ENCODE measurements at places on chromosomes 11 and 22.

GRCh38 chr11:30585125-30585891, 845 bp downstream of the MPPED2 start:
- DNase-seq, result no peak

DNA sequence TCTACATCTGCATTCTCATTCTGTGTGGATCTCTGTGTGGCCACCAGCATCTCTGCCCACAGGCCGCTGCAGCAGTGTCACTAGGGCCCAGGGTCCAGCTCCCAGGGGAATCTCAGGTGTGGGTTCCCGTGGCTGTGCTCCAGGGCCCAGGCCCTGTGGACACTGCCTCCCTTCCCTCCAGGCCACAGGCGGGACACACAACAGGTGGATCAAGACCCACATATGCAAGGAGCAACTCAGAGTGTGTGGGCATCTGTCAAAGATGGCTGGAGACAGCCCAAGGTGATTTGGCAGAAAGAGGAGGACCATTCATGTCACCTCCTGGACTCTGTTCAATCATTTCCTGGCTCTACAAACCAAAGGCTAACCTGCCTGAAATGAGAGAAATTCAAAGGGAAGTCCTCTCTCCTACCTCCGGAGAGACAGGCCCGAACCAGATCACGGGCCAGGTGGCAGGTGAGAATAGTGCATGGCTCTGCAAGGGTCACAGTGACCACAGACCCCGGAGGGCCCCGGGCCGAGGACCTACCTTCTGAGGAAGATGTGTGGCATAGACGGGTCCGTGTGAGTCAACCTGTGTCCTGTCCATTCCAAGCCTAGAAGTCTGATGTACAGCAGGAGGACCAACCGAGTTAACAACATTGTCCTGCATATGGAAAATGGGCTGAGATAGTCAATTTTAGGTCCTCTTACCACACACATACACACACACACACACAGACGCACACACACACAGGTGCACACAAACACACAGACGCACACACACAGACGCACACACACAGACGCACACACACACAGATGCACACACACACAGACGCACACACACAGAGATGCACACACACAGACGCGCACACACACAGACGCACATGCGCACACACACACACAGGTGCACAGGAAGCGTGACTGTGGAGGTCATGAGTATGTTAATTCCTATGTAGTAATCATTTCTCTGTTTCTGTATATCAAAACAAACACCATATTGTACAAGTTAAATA, 1068.5 kb downstream of the BRD1 start:
- no peak for DNase-seq

DNA sequence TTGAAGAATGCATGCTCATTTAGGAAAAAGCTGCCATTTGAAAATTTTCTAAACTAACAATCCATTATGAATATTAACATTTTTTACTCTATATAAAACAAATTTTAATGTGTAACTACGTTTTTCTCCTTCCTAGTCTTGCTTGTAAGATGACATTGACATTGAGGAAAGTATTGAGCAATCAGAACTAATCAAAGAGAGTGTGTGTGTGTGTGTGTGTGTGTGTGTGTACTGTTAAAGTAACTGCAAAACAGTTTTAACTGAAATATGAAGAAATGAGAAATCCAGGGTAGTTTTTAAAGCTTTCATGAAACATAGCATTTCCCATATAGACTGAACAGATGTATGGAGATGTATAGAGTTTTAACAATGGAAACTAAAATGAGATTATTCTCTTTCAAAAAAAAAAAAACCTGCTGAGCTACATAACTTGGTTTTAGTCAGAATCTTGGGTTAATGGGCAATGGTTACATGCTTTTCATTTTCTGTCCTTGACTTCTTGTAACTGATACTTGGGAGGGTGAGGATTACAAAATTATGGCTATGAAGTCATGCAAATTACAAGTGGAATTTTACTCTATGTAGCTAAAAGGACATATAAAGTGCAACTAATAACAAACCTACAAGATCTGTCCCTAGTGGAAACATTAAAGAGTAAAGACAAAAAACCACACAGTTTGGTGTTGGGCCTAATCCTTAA, 2.0 kb downstream of the PDGFD start:
- DNase-seq, result no peak

DNA sequence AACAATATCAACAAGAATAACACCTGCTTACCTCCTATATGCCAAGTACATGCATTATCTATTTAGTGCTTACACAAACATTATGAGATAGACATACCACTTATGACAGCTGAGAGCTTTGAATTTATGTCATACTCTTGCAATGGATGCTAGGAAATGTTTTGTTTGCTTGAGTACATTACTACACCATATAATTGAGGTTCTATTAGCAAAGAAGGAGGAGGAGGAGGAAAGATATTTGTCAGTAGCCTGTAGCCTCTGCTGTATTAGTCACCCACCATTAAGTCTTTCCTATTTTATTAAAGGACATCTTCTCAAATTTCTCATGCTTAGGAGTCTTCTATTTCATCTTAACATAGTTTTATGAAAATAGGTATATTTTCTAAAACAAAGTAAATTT, 6.4 kb downstream of the ANO5 start:
- DNase-seq, result no peak

- no peak for DNase-seq
Measured at GRCh38 chr11:64676261-64676615, 46.8 kb downstream of the NRXN2 start.

- DNase-seq, result no peak
Measured at GRCh38 chr11:35232891-35233330, 93.9 kb downstream of the CD44 start.

- no peak for DNase-seq
Measured at GRCh38 chr11:76270389-76270788, 64.1 kb upstream of the WNT11 start.

DNA sequence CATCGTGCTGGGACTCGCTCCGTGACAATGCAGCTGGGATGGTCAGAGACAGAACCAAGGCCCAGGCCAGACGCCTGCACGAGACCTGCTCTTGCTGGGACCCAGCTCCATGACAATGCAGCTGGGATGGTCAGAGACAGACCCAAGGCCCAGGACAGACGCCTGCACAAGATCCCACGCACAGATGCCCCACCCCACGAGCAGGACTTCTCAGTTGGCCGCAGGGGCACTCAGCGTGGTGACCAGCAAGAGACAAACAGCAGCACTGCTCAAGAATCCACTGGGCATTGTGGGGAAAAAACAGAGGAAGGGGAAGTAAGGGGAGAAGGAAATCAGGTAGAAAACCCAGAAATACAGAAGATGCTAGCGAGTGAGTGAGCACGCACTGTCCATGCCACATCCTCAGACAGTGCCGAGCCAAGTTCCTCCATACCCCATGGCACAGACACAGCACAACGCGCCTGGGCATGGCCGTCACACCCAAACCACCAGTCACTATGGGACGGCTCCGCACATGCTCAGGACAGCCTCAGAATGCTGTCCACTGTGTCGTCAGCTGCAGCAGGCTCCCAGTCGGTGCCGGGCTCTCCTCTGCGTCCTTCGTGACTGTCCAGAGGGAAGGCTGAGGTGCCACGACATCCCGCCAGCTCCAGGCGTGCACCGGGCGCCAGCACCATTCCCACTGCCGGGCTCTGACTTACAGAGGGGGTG, 44.5 kb downstream of the BRD1 start:
- no peak for DNase-seq

Data from T-helper 2 cell (primary cell).